ENCODE measurements at places on chromosomes 16 and 17. TPM values are rescaled to one million over a fixed set of nuclear protein-coding genes. Genes with fewer than 3 reads are reported as not detected.

DNA sequence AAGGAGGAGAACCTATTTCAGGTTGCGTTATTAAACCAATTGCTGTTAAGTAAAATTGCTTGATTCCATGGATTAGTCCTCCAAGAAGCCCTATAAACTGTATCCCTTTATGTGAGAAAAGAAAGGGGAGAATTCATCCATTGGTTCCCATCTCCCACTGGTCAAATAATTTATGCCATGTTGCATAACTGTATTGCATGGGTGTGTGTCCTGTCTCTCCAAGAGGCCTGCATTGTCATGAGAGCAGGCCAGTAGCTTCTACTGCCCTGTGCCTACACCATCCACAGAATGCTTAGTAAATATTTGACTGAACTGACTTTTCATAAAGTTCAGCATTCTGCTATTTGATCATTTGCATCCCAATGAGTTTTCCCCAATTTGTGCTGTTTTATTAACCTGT is 11.7 kb upstream of the TOB1 start:
- peaks cover 4% of the 10 kb centered on the region for H3K4me1 ChIP-seq
- H3K27me3 ChIP-seq = no peaks in the 10 kb centered on the region
- H3K27ac ChIP-seq = no peak overlapping the region
- DNase-seq = no peak
- no peaks in the 10 kb centered on the region for H3K36me3 ChIP-seq
- H3K4me3 ChIP-seq = no peak overlapping the region

GRCh38 chr16:49781401-49781800 is 74.5 kb downstream of the ZNF423 start:
- no peaks in the 10 kb centered on the region for H3K36me3 ChIP-seq
- no peak for DNase-seq
- H3K4me3 ChIP-seq = no peak overlapping the region
- H3K27ac ChIP-seq = no peak overlapping the region

DNA sequence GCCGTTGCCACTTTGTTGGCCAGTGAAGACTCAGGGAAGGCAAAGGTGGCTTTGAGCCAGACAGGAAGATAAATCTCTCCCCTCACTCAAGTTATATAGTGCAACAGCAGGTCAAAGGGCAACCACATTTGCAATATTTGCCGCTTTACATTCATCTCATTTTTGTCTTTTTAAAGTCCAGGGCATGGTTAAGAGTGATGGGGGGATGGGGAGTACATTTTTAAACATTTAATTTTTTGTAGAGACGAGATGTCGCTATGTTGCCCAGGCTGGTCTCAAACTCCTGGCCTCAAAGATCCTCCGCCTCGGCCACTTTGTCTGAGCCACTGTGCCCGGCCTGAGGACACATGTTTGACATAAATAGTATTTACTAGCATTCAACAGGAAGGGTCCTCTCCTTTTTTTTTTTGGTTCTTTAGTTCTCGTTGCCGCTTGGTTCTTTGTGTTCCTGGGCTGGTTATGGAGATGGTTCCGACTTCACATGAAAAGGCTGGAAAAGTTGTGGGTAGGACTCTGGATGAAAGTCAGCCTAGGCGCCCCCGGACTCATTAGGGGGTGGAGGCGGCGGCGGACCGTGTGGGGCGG is 95.7 kb downstream of the RAB11FIP4 start:
- peaks cover 29% of the 10 kb centered on the region for H3K27me3 ChIP-seq
- peak overlapping the region; percentile 81 for H3K4me3 ChIP-seq
- no peaks in the 10 kb centered on the region for H3K36me3 ChIP-seq
- peak overlapping the region; percentile 92 for H3K27ac ChIP-seq

DNA sequence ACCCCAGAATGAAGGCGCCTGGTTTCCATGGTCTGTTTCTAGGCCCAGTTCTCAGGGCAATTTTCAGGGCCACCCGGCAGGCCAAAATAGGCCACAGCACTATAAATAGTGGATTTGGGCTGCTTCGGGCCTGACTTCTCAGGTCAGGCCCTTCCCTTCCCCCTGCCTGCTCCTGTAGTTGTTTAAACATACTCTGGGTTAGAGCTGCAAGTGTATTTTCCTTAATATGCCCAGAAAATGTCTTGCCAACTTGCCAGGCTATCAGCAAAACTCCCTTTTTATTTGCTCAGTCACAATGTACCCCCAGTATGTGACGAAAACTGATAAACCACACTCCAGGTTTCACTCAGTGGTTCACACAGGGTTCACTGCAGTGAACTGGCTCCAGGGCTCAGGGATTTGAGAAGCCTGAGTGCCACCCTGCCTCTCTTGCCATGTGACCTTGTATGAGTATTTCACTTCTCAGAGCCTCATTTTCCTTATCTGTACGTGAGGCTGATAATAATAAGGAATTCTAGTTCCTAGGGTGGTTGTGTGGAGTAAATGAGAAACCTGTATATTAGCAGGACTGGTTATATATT is 76.5 kb downstream of the GPRC5B start:
- DNase-seq = no peak
- H3K4me1 ChIP-seq = peaks cover 28% of the 10 kb centered on the region
- H3K36me3 ChIP-seq = peaks cover 17% of the 10 kb centered on the region
- H3K27ac ChIP-seq = peak overlapping the region; percentile 76

DNA sequence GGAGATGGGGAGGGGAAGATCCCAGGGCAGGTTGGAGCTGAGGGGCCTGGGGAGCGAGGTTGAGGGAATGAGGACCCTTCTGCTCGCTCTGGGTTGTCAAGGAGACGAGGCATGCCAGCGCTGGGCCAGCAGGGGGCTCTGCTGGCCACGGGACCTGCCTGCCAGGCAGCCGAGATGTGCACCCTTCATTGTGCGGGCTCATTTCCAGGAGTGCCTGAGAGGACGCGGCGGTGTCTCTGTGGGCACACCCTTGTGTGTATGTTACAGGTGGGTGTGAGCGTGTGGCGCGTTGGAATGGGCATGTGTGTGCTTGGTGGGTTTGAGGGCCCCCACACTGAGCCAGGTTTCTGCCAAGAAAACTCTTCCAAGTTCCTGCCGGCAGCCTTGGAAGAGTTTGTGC is 15.9 kb downstream of the ARHGAP23 start:
- peaks cover 23% of the 10 kb centered on the region for H3K4me1 ChIP-seq
- H3K36me3 ChIP-seq = no peaks in the 10 kb centered on the region
- no peak overlapping the region for H3K4me3 ChIP-seq
- DNase-seq = peak; percentile 81
- no peak overlapping the region for H3K27ac ChIP-seq
- no peaks in the 10 kb centered on the region for H3K27me3 ChIP-seq

DNA sequence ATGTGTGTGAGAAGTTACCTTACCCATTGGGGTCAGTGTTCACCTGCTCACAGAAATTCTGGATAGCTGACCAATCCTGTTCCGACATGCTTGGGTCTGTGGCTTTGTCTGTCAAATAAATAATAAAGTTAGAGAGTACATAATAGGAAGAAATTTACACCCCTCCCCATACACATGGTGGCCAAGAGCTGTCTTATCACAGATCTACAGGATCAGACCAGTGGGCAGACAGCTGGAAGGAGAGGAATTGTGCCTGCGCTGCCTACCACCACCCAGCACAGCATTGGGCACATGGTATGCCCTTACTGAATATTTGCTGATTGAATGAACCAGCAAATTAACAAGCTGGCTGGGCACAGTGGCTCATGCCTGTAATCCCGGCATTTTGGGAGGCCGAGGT is 14.6 kb downstream of the GGA2 start:
- peaks cover 17% of the 10 kb centered on the region for H3K36me3 ChIP-seq
- peaks cover 14% of the 10 kb centered on the region for H3K4me1 ChIP-seq
- no peak overlapping the region for H3K27ac ChIP-seq

DNA sequence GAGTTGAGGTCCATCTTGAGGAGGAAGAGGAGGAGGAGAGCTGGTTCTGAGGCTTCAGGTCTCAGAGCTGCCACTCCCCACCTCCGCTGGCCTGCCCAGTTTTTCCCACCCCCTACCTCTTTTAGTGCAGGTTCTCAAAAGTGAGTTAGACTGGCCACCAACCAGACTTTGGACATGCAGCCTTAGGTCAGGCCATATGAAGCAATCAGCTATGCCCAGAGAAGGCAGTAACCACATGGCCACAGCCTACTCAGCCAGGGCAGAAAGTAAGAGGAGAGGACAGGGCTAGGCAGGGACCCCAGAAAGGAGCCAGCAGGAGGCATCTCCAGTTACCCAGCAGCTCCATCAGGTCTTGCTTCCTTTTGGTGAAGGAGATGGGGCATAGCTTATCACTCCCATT is 9.0 kb downstream of the MYO15A start:
- no peak for DNase-seq
- peaks cover 1% of the 10 kb centered on the region for H3K4me1 ChIP-seq
- no peaks in the 10 kb centered on the region for H3K27me3 ChIP-seq
- H3K36me3 ChIP-seq = no peaks in the 10 kb centered on the region
- no peak overlapping the region for H3K27ac ChIP-seq
- H3K4me3 ChIP-seq = no peak overlapping the region

GRCh38 chr16:22425036-22425801 is 50.8 kb upstream of the CDR2 start:
- H3K4me1 ChIP-seq = no peaks in the 10 kb centered on the region
- peaks cover 34% of the 10 kb centered on the region for H3K36me3 ChIP-seq
- peak overlapping the region; percentile 84 for H3K27ac ChIP-seq
- no peak overlapping the region for H3K4me3 ChIP-seq
- no peaks in the 10 kb centered on the region for H3K27me3 ChIP-seq

GRCh38 chr16:77652399-77652798 is 69.9 kb upstream of the NUDT7 start:
- H3K36me3 ChIP-seq = no peaks in the 10 kb centered on the region
- no peak overlapping the region for H3K4me3 ChIP-seq
- no peak overlapping the region for H3K27ac ChIP-seq
- DNase-seq = no peak
- H3K27me3 ChIP-seq = no peaks in the 10 kb centered on the region

DNA sequence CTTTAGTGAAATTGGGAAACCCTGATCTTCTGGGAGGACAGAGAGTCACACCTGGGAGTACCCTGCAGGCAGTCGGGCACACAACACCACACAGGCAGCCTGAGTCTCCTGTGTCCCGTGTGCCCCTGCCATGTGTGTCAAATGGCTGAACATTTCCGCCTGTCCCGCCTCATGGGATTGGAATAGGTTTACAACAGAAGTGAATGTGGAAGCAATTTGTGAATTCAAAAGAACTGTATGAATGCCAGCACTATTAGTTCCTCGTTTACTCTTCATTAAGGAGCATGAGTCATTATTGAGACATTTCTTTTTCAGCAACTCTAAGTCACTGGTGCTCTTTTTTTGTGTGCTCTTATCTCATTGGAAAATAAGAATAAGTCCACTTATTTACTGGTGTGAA is 226.5 kb downstream of the PMP22 start:
- DNase-seq = no peak
- no peaks in the 10 kb centered on the region for H3K36me3 ChIP-seq
- H3K4me3 ChIP-seq = no peak overlapping the region
- H3K27ac ChIP-seq = no peak overlapping the region
- peaks cover 2% of the 10 kb centered on the region for H3K4me1 ChIP-seq
- peaks cover 25% of the 10 kb centered on the region for H3K27me3 ChIP-seq

IGF2BP1 gene
- total RNA-seq = 227 TPM

UTP18 gene
- total RNA-seq = 30.5 TPM

TLCD3B gene
- total RNA-seq = 1.1 TPM

GRCh38 chr16:23384878-23385277 is 68.1 kb downstream of the COG7 start:
- no peak for DNase-seq
- H3K36me3 ChIP-seq = peaks cover 15% of the 10 kb centered on the region
- peaks cover under 1% of the 10 kb centered on the region for H3K27me3 ChIP-seq
- H3K27ac ChIP-seq = no peak overlapping the region
- H3K4me3 ChIP-seq = no peak overlapping the region
- no peaks in the 10 kb centered on the region for H3K4me1 ChIP-seq

DNA sequence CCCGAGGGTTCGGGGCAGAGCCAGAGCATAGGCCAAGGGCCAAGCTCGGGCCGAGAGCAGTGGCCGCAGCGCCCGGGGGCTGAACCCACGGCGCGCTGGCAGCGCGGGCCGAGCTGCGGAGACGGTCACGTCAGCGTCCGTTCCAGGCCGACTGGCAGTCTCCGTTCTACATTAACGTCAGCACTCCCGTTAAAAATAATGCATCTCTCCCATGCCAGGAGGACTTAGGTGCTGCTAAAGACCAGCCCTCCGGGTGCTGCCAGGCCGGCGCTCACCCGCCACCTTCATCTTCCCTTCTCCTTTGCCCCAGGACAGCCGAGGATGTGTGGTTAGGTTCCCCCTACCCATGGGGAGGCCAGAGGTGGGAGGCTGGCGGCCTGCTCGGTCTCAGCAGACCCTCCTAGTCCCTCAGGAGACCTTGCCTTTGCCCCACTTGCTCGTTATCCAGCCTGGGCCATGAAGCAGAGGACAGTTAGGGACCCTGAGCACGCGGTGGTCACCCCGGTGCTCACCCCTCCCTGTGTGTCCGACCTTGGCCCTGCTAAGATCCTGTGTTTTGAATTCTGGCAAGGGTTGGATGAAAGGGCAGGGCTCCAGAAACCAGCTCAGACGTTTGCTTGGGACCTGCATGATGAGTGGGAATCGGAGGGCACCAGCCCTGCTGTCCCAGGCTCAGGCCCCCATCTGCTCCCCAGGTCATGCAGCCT is 572 bp downstream of the MPG start:
- peak overlapping the region; percentile 83 for H3K4me3 ChIP-seq
- no peaks in the 10 kb centered on the region for H3K36me3 ChIP-seq
- H3K4me1 ChIP-seq = peaks cover 37% of the 10 kb centered on the region
- DNase-seq = peak; percentile 49
- H3K27ac ChIP-seq = peak overlapping the region; percentile 89

GRCh38 chr16:20889625-20890275 is 10.4 kb downstream of the DCUN1D3 start:
- no peaks in the 10 kb centered on the region for H3K27me3 ChIP-seq

AATK gene
- 15.2 TPM for total RNA-seq

GP1BA gene
- total RNA-seq = not detected

DPEP2 gene
- total RNA-seq = not detected
